IMR-90 (cell line): ENCODE measurements at places on chromosomes 3 and 15. TPM values are rescaled to one million over a fixed set of nuclear protein-coding genes. Genes with fewer than 3 reads are reported as not detected.
A peak's percentile ranks its signal among the peaks of the same experiment; 100 is the strongest.

DNA sequence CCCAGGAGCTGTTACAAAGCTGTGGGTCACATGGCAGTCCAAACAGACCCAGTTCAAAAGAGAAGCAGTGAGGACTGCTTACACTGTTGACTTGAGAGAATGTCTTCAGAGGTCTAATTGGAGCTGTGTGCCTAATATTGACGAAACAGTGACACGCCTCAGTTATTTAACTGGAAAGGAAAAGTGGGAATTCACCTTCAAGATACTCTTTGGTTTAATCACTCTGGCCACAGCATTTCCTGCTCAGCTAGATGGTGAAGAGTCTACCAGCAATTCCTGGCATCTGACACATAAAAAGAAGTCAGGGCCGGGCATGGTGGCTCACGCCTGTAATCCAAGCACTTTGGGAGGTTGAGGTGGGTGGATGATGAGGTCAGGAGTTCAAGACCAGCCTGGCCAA lies 326.4 kb downstream of the SV2B start:
- no peak for DNase-seq

GRCh38 chr15:70342554-70343548 lies 245.1 kb upstream of the TLE3 start:
- no peak for DNase-seq

The CLRN1 gene
- total RNA-seq, result not detected in 2 replicates

DNA sequence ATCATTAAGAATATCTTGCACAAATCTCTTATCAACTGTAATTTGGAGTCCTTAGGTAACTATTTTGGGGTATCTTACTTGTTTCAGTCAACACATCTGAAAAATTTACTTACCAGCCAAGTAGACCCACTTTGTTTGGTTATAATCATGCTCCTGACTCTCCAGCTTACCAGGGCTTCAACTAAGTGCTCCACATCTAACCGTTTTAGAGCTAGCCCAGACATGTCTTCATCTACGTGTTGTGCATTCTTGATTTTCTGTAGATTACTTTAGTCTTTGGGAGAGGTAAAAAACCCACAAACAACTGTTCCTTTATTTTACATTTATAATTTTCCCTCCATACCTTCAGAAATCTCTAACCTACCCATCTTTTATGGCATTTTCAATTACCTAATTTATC lies 17.2 kb downstream of the EAF2 start:
- DNase-seq, result no peak

The FOXB1 gene
- total RNA-seq, result not detected in 2 replicates

DNA sequence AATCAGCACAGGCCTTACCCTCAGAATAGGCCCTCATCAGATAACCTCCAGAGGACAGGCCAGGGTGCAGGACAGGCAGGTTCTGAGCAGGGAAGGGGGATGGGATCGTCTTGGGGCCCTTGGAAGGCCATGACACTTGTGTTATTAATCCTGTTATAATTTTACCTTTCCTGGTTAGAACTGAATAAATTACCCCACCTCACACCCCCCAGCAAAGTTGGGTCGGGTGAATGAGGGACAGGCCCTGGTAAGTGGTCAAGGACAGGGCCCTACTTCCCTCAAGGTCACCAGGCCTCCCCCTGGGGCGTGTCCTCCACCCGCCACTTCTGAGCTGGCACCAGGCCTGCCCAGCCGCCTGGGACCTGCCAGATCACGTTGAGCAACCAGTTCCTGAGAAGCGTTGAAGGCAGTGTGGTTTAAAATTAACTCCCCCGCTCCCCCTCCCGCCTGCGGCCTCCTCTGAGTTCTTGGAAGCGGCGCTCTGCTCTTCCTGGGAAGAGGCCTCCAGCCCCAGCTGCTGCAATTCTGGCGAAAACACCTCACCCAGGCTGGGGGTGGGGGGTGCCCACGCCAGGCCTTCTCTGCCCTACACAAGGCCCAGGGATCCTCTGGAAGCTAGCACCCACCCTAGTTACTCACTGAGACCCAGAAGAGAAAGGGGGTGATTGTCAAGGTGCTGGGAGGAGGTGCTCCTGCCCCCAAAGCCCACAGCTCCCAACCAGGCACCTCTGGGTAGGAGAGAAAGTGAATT lies 10.6 kb downstream of the CISH start:
- DNase-seq, result peak; percentile 95

DNA sequence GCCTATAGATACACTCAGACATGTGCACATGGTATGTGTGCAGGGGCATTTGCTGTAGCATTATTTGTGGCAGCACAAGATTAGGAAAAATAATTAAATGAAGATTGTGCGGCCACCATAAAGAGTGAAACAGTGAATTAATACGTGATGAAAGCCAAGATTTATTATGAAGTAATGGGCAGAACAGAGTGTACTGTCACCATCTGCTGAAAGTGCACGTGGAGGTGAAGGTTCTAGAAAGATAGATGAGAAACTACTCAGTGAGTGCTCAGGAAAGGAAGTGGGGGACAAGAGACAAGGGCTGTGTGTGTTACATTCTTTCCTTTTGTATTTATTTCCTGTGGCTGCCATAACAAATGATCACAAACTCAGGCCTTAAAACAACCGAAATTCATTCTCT lies 246.1 kb upstream of the ATP10A start:
- DNase-seq, result no peak

The ROBO1 gene
- total RNA-seq, result 53.9 and 60.8 TPM in 2 replicates

The PLSCR5 gene
- not detected in 2 replicates for total RNA-seq
